ENCODE measurements at places on chromosomes 13 and 19.

DNA sequence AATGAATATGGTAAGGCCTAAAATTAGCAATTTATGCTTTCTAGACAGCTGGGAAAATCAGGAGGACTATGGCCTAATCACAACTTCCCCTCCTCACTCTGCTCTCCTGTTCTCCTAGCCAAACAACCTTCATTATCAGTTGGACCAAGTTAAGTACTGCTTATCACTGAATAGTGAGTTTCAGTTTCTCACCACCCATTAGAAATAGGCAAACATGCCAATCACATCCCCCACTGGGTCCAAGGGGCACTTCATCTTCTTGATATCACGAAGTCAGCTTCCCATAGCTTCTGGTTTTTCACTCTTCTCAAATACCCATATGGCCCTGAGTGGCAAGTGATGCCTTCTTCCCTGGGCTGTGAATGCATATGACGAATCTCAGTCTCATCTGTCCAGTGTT lies 689.6 kb downstream of the SLITRK5 start:
- H3K27ac ChIP-seq = no peak overlapping the region
- H3K4me1 ChIP-seq = peaks cover 2% of the 10 kb centered on the region
- H3K4me3 ChIP-seq = no peak overlapping the region
- no peaks in the 10 kb centered on the region for H3K36me3 ChIP-seq

DNA sequence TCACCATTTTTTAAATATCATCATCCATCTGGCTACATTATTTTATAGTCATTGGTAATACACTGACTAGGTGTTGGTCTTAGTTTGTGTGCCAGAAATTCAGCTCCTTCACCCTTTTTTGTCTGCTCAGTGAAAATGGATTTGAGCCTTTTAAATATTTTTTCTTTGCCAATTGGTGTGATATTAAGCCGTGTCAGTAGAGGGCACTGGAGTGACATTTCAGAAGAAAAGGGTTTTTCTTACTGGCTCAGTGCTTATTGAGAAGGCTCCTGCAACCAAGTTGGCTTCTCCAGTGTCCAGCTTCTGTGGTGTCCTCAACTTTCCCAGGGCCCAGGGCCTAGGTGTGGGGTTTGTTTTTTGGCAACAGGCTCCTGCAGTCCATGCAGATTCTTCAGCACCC lies 546.6 kb downstream of the DACH1 start:
- no peaks in the 10 kb centered on the region for H3K4me1 ChIP-seq
- no peaks in the 10 kb centered on the region for H3K36me3 ChIP-seq
- H3K27ac ChIP-seq = no peak overlapping the region
- no peaks in the 10 kb centered on the region for H3K27me3 ChIP-seq

DNA sequence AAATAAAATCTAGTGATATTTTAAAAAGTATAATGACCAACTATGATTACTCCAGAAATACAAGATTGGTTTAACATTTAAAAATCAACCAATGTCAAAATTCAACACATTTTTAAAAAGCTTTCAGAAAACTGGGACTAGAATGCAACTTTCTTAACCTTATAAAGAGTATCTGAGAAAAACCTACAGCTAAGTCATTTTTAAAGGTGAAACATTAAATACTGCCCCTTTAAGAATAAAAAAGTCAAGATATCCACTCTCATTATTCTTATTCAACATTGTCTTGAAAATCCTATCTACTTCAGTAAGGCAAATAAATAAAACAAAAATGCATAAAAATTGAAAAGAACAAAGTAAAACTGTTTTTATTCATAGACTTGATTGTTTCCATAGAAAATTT lies 673.2 kb downstream of the UQCRFS1 start:
- no peak overlapping the region for H3K4me3 ChIP-seq
- no peaks in the 10 kb centered on the region for H3K27me3 ChIP-seq
- H3K27ac ChIP-seq = no peak overlapping the region

DNA sequence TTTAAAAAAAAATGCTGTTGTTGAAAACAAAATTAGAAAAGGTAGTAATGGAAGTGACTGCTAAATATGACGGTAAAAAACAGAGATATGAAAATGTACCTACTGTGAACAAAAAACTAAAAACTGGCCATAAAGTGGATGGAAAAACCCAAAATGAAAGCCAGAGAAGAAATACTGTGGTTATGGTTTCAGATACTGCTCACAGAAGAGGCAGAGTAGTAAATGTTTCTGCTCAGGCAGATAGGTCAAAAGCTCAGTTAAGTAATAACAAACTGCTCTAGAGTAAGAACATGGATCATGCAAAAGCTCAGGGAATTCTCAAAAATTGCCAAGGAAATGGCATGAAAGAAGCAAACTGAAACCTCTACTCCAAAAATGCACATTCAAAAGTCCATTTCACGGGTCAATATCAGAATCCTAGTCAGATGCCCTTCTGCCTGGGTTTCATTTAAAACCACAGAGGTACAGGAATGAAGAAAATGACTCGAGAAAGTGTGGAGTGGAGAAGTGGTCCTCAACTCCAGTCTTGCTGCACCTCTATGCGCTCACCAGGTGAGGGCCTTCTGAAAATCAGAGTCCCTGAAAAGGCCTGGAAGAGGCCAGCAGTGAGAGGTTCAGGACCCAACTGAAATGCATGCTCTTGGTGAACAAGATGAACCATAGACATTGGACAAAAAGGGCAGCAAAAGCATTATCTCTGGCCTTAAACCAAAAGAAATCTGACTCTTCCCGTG lies 315.0 kb upstream of the SPRY2 start:
- no peak overlapping the region for H3K4me3 ChIP-seq
- no peaks in the 10 kb centered on the region for H3K4me1 ChIP-seq
- DNase-seq = no peak
- no peak overlapping the region for H3K27ac ChIP-seq

Measured in neuronal stem cell (in vitro differentiated cells).